ENCODE measurements at places on chromosomes 7 and 10.

- DNase-seq: no peak
Observed at GRCh38 chr10:73253225-73253555, 746 bp upstream of the MRPS16 start.

- DNase-seq: no peak
Observed at GRCh38 chr7:94240902-94241301, 153.8 kb upstream of the COL1A2 start.

- no peak for DNase-seq
Observed at GRCh38 chr10:126045861-126046260, 149.5 kb downstream of the FANK1 start.

DNA sequence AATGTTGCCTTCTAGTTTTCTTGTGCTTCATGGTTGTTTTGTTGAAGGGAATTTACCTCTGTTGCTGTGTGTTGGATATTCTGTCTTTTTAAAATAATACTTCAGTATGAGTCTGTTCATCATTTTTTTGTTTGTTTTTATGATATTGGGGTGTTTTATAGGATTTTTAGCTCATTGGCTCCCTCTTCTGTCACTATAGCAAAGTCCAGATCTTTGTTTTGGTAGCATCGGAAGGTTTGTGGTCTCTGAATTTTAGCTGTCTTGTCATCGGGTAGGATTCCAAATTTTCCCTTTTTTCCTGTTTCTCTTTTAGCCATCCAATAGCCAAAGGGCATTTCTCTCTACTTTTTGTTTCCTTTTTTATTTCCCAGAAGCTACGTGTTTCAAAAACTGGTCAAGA lies 91.4 kb downstream of the EXOC4 start:
- no peak for DNase-seq

GRCh38 chr7:76108540-76109233 lies 60.8 kb downstream of the MDH2 start:
- DNase-seq: no peak
